Keratinocyte (primary cell): ENCODE measurements at places on chromosomes 4 and X.

DNA sequence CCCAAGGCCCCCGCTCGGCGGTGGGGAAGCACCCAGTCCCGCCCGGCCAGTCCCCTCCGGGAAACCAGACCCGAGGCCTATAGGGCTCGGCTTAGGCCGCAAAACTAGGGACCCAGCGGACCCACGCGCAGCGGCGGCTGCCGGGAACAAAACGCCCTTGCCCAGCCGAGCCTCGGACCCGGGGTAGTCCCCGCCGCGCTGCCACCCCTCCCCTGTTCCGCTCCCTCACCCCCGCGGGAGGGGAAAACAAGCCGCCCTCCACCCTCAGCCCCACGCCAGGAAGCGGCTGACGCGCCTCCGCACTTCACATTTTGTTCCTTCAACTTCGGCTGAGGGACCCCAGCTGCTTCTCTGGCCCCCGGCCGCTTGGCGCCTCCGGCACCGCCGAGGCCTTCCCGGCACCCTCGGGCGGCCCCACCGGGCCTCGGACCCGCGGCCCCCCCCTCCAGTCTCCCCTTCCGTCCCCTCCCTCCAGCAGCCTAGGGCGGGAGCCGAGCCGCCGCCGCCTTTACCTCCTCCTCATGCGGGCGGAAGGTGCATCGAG, 694 bp downstream of the PDS5A start:
- no peak for DNase-seq

DNA sequence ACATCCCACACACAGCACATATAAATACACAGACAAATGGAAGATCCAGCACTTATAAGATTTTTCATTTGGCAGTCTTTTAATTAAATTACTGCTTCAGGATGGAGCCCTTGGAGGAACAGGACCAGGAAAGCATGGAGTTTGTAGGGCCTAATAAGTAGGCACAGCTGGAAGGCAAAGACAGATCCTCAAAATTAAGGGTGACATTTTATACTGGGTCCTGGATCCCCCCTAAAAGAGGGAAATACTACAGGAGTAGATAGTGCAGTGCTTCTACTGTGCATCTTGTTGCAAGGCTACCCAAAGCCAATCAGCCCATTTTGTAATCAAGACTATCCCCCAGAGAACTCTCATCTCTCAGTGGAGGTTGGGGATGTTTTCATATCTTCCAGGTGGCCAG, 1860.7 kb upstream of the PCDH10 start:
- no peak for DNase-seq

GRCh38 chr4:140102421-140102820, 51.6 kb downstream of the MAML3 start:
- peak; percentile 41 for DNase-seq

DNA sequence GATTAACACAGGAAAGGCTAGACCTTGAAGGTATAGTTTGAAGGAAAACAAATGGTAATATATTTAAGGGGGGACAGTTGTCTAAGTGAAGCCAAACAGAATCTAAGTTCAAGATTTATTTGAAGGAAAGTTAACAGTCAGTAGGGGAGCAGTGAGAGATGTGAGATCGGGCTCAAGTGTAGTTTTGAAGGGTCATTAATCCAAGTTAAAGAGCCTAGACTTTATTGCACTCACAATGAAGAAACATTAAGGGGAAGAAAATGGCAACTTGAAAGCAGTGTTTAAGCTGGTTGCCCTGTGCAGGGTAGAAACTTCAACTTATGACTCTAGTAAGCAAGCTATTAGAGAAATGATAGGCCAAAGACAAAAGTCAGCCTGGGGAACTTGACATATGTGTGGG, 1952.2 kb downstream of the PCDH7 start:
- no peak for DNase-seq

DNA sequence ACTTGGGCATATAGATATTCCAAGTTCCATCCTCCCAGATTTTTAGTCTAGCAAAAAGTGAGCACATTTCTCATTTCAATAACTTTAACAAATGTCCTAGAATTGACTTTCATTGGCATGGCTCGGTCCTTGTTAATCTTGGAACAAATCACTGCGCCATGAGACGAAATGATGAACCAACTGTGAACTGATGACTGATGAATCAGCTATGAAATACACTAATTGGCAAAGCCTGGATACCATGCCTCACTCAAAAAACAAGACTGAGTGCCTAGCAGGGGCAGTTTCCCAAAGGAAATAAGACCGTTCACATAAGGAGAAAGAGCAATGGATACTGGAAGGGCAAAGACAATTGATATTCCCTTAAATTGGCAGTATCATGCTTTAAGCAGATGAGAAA, 248.6 kb upstream of the VEGFC start:
- DNase-seq: no peak

GRCh38 chr4:82706349-82707000, 92.1 kb downstream of the SCD5 start:
- no peak for DNase-seq

DNA sequence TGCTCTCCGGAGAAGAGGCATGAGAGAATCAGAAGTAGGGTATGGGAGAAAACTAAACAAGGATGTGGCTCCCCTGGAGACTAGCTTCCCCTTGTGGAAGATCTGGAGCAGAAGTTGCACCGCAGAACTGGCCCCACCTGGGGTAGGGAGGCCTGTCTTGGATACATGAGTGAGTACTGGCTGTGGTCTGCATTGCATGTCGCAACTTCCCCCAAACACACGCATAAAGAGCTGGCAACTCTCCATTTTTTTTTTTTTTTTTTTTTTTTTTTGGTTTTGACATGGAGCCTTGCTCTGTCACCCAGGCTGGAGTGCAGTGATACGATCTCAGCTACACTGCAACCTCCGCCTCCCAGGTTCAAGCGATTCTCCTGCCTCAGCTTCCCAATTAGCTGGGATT, 119.9 kb downstream of the EGF start:
- DNase-seq: no peak

DNA sequence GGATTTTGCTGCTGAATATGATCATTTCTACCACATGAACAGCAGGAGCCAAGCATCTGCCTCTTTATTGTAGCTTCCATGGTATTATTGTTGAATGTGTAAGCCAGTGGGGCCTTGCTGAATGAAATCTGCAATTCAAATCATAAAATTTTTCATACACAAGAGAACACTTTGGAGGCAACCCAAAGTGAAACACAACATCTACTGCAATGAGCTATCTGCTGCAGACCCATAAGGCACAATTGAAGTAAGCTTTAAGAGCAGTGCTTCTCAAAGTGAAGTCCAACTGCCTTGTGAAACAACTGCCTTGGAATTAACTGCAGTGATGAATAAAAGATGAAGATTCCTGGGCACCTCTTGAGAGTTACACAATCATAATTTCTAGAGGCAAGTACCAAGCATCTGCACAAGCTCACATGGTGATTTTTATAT, 626.3 kb upstream of the INTU start:
- no peak for DNase-seq

DNA sequence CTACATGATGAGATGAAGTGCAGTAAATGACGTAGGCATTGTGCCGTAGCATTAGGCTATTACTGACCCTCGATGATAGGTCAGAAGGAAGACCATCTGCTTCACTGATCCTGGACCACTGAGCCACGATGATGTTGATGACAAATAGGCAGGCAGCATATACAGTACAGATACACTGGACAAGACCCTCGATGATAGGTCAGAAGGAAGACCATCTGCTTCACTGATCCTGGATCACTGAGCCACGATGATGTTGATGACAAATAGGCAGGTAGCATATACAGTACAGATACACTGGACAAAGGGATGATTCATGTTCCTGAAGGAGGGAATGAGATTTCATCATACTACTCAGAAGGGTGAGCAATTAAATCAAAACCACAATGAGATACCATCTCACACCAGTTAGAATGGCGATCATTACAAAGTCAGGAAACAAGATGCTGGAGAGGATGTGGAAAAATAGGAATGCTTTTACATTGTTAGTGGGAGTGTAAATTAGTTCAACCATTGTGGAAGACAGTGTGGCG, 50.9 kb downstream of the BEND4 start:
- DNase-seq: peak; percentile 45

- no peak for DNase-seq
Measured at GRCh38 chr4:99983289-99983943, 33.3 kb upstream of the H2AZ1 start.
